ENCODE measurements at places on chromosomes 5 and 9. TPM values are rescaled to one million over a fixed set of nuclear protein-coding genes. Genes with fewer than 3 reads are reported as not detected.

ENTREP1 gene
- 4.6 TPM for total RNA-seq

TIMD4 gene
- total RNA-seq, result not detected

SPINK6 gene
- not detected for total RNA-seq

PCDHB12 gene
- 0.26 TPM for total RNA-seq

STPG3 gene
- not detected for total RNA-seq

SLC45A2 gene
- under 0.01 TPM for total RNA-seq

ARID3C gene
- total RNA-seq, result 0.25 TPM

ISL1 gene
- not detected for total RNA-seq

Measured in dermis microvascular lymphatic vessel endothelial cell (primary cell).